Stimulated activated CD4-positive, alpha-beta T cell treated with anti-CD3 and anti-CD28 coated beads, Interleukin-4, amount 100 ng/mL, for 4 hours (primary cell): ENCODE measurements at places on chromosomes 6 and 20.

GRCh38 chr6:69771158-69771906 is 25.5 kb downstream of the LMBRD1 start:
- DNase-seq, result no peak

- DNase-seq, result no peak
These were observed 62.6 kb upstream of the THEMIS start for GRCh38 chr6:127963495-127963894.

DNA sequence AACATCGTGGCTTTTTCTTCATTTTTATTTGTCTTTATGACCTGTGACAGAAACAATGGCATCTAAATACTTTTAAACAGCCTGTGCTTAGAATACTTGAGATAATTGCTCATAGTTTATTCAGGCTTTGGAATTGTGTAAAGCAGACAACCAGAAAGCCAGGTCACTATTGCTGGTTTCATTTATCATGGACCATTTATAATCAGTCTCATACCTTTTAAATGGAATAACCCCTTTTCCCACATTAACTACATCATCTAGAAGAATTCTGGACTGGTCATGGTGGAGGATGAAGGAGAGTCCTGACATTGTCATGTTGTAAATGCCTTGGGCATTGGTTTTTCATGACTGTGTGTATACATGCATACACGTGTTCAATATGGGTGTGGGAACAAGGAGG is 661.5 kb downstream of the EPM2A start:
- no peak for DNase-seq

GRCh38 chr6:131950767-131951575 is at the start of gene CCN2:
Gene CCN2, minus strand, starts transcription at chr6:131951372. Its CDS starts 200 bp downstream, at chr6:131951172.
- no peak for DNase-seq

DNA sequence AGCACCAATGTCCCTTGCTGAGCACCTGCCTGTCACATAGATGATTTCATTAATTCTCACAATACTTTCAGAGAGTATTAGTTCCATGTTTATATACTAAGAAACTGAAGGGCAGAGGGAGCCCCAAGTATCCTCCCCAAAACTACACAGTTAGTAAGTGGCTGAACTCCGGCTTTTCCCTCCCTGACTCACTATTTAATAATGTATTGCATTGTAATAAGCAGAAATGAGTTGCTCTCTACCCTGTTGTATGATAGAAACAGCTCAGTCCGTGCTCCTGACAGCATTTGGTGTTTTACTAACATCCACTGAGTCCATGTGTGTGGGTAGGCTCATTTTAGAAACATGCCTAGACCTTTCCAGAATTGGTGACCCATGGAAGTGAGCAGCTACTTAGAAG is 76.8 kb downstream of the OLIG3 start:
- no peak for DNase-seq

DNA sequence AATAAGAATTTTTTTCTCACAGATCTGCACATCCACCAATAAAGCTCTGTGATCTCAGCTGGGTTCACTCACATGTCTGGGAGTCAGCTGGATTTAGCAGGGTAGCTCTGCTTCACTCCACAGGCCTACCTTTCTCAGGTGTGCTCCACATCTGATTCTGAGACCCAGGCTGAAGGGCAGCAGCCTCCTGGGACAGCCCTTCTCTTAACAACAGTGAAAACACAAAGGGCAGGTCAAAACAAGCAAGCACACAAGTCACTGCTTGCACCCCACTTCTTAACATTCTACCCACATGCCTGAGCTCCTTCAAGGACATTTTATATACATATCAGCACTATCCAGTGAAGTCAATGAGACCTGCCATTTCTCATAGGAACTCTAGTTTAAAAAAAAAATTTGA is 96.0 kb upstream of the MAP3K4 start:
- DNase-seq, result no peak

DNA sequence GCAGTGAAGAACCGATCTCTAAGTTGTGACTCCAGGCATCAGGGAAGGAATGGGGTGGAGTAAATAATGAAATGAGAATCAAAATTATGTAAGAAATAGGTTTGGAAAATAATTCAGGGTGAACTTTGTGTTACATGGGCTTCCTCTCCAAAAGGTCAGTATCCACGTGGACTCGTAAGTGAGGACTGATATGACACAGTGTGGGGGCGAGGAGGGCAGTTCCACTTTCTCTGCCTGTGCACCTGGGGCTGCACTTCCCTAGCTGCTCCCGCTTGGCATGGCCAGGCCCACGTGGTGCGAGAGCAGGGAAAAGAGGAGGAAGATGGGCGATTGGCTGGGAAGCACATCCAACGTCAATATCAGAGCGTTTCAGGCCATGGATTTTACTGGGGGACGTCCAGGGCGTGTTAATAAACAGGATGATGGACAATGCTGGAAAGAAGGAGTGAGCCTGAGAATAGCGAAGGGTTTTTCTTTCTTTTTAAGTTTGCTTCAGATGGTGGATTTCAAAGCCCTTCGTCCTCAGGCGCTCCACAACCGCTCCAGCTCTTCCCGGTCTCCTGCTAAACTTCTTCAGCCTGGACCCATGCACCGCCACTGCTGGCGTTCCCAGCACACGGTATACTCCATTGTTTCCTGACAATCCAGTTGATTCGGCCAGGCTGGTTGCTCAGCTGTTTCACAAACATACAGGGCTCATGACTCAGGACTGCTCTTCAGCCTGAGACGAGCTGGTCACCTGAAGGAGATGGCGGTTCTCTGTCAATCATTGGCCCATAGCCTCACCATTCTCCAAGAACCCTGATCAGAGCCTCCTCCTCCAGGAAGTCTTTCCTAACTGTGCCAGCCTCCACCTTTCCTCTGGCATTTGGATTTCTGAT is 11.8 kb downstream of the CCR6 start:
- no peak for DNase-seq

DNA sequence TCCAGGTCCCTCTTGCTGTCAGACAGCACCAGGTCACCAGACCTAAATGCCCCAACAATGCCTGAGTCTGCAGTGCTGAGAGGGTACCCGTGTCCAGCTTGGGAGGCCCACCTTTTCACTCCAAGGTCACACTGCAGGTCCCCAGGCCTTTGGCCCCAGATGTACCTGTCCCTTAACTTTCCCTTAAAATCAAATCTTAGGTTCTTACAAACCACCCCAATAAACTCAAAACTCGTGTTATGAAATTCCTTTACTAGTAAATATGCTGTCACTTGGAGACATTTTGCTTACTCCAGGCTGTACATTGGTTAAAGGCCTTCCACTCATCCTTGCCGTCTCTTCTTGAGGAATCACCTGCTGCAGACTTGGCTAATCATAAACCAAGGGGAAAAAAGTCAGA is 165.7 kb upstream of the RREB1 start:
- no peak for DNase-seq

GRCh38 chr6:160765412-160765811 is 63.4 kb downstream of the PLG start:
- DNase-seq, result no peak

DNA sequence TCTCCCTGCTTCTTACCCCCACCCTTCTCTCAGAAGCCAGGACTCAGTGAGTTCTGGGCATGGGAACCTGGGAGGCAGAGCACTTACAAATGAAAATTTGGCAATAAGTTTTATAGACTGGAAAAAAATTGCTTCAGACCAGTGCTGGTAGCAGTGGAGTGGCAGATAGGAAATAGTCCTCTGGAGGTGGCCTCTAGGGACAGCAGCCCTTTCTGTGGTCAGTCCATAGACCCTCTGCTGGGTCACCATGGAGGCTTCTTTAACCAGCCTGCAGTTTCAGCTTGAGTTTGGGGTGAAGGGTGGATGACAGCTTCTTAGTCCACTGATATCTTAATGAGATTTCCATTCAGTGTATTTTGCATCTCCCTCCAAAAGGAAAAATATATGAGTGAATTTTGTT is 179.1 kb downstream of the ARID1B start:
- no peak for DNase-seq

GRCh38 chr20:40703975-40704530 is 15.0 kb upstream of the MAFB start:
- DNase-seq, result no peak

DNA sequence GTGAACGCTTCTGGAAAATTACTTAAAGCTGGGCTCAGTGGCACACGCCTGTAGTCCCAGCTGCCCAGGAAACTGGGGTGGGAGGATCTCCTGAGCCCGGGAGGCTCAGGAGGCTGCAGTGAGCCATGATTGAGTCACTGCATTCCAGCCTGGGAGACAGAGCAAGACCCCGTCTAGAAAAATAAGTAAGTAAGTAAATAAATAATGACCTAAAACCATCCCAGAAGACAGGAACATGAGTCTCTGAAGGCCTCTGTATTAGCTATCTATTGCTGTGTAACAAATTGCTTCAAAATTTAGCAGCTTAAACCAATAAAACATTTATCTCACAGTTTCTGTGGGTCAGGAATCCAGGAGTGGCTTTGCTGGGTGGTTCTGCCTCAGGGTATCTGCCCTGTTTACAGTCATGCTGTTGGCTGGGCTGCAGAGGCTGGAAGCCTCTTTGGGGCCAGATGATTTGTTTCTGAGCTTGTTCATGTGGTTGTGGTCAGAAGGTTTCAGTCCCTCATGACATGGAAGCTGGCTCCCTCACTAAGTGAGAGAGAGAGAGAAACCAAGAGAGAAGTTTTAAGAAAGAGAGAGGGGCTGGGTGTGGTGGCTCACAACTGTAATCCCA is 48.4 kb upstream of the NCOA3 start:
- DNase-seq, result no peak

DNA sequence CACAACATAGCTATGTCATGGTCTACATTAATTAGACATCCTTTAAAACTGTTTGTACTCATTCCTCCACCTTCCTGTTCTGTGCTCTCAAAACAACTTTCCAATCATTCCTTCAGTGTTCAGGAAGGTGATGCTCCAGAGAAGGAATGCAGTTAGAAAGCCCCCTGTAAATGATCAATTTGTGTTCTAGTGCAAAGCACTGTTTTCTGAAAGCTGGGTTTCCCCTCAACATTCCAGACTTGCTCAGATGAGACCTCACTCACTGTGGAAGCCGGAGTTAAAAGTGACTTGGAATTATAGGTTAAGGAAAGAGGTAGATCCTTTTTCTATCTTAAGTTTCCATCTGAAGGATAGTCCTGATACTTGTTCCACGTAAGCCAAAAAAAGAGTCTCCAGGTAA is 95.9 kb downstream of the BMP2 start:
- no peak for DNase-seq

DNA sequence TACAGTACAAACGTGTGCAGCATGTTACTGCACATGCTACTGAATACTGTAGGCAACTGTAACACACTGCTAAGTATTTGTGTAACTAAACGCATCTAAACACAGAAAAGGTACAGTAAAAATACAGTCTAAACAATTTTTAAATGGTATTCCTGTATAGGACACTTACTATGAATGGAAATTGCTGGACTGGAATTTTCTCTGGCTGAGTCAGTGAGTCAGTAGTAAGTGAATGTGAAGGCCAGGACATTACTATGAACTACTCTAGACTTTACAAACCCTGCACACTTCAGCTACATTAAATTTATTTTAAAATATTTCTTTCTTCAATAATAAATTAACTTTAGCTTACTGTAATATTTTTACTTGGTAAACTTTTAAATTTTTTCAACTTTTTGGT is 225.0 kb upstream of the TENT5A start:
- DNase-seq, result no peak

- DNase-seq, result no peak
These were observed 60.1 kb upstream of the BMP2 start for GRCh38 chr20:6707321-6707831.

DNA sequence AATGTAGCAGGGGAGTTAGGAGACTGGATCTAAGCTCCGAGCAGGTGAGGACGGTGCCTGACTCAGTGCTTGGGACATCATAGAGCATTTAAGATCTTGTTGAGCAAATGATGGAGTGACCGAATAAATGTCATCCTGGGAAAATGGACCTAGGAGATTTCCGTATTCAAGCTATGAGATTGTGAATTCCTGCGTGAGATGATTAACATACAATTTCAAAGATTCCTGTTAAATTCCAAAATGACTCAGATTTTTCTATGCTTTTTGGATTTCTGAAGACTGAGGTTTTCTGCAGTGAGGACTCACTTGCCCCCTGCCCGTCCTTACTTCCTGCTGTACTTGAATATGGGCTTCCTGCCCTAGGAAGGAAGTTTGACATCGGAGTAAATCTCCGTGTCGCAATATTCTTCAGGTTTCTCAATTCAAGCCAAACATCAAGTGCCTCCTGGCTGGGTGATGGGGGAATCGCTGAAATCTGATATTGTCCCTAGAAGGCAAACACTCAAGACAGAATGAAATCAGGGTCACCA is 5.2 kb downstream of the SYTL3 start:
- DNase-seq, result no peak

DNA sequence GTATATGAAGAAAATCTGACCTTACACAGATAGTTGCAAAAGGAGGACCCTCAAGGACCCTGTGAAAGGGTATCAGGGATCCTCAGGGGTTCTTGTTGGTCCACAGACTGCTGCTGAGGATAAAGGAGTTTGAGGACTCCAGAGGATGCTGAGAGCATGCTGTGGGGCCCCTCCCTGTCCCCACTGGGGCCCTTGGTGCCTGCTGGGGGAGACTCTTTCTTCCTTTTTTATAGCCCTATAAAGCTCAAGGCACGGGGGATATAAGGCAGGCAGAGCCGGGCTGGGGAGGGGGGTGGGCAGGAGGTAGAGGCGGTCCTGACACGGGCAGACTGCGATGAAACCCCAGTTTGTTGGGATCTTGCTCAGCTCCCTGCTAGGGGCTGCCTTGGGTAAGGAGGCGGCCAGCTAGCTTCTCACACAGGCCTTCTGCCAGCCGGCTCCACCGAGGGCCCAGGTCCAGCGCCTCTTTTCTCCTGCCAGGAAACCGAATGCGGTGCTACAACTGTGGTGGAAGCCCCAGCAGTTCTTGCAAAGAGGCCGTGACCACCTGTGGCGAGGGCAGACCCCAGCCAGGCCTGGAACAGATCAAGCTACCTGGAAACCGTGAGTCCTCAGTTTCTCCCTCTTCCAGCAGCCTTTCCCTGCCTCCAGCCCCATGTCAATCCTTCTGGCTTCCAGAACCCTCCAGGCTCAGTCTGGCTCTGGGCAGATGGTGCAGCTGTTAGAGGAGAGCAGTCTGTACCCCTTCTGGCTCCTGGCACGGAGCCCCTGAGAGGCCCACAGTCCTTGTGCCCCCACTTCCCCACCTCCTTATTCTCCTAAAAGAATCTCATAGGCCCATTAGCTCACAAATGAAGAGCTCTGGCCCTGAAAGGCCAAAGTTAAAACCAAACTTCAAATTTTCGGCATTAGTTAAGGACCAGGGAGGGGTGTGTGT is at the start of gene LY6G6D:
LY6G6D (plus strand) TSS at position 327 of the 937 bp plus-strand sequence; CDS start at position 335, 8 bp downstream.
- DNase-seq, result no peak

DNA sequence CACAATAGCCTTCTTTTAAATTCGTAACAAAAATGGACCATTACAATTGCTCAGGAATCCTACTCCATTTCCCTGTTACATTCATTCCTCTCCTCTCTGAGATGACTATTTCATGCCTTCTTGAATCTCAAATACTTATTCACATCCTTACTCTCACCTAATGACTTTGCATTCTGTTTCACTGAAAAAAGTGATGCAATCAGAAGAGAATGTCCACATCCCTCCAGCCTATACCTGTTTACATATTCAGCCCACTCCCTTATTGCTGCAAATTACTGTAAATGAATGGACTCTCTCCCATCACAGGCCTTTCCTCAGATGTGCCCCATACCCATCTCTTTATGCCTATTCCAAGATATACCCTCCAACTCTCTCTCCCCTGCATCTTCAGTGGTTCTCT is 8.6 kb downstream of the TAAR1 start:
- DNase-seq, result no peak
